Ureter (tissue), 1 donor: ENCODE measurements at places on chromosomes 12 and 14.

DNA sequence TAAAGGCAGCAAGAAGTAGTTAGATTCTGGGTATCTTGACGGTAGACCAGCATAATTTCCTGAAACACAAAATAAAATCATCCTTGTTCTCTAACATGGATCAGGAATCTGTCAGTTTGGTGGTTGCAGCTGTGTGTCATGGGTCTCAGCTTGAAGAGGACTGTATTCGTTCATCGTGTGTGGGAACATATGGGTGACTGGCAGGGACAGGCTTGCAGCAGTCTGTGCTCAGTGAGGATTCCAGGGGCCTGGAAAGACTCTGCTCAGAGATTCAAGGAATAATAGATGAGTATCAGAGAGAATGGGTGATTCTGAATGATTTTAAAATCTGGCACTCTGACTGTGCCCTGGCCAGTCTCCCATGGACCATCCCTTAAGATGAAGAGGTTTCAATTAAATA, 421.6 kb downstream of the APAF1 start:
- DNase-seq: no peak

DNA sequence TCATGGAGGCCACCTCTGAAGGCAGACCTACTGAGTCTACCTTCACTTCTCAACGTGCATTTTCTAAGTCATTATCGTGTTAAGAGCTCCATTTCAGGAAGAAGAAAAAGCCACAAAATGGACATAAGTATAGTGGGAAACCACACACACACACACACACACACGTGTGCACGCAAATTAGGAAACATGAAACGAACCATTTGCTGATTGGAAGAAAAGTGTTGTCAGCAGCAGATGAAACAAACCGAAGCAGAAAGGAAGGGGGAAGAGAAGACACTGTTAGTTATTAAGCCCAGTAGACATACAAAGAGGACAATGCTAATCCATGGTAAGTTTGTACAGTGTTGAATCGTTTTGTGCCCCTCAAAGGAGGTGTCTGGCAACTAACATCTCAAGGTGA, 9.9 kb upstream of the VPS33A start:
- no peak for DNase-seq

DNA sequence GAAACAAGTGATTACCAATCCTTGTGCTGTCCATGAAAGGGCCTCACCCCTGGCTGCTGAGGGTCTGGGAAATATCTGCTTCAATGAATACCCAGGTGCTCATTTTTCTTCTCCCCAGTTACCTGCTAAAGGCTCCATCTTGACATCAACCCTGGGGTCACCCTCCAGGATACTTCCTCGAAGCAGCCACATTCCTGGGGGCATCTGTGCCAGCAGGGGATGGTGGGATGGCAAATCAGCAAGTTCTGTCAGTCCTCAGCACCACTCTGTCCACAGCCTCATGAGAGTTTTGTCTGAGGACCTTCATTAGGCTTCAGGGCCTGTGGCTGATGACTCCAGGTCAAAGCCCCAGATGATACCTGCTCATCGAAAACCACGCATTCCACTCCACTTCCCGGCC, 124.8 kb downstream of the ZFP36L1 start:
- no peak for DNase-seq

GRCh38 chr12:34356233-34356987, 334.1 kb downstream of the ALG10 start:
- DNase-seq: no peak

- DNase-seq: no peak
Measured at GRCh38 chr14:61379639-61380184, 58.3 kb downstream of the PRKCH start.

DNA sequence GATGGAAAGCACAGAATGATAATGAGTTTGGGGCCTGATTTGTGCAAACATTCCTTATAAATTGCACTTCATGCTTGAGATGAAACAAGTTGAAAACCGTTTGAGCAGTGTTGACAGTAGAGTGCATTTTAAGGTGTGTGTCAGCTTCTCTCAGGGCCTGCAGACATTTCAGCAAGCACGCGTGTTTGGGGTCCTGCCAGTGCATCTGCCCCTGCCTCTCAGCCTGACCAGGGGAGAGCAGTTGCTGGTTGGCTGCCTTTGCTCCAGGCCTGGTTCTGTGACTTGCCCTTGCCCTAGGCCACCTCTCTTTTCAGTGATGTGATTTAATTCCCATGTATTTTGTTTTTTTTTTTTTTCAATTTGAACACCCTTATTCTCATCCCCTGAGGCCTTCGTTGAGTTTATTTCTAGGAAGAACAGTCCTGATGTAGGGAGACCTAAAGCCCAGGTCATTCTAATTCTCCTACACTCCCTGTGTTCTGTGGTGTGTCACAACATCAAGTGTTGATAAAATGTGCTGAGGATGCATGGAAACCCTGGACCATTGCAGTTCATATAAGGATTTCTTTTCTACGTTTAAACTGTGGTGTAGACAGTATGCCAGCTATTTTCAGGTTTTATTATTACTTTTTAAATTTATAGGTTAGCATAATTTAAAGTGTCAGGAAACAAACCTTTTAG, 40.1 kb upstream of the AMN start:
- no peak for DNase-seq

GRCh38 chr14:94278731-94279130, 14.3 kb downstream of the SERPINA10 start:
- no peak for DNase-seq

DNA sequence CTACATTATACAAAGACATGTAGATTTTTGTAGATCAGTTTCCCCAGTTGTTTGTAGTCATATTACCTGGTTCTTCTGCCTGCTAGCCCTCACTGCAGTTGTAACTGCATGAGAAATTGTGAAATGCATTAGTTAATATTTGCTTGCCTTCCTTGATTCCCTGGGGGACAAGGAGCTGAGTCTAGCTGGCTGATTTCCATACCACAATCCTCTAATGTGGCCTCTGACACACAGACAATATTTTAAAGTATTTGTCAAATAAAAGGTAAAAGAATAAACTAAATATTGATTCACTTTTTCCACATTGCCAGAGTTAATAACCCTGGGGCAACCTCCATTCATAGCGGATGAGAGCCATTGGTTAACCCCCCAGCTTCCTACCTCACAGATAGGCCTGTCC, 128.8 kb upstream of the TMEM132C start:
- DNase-seq: no peak

GRCh38 chr12:112674539-112674938, 117.0 kb upstream of the RPH3A start:
- no peak for DNase-seq

DNA sequence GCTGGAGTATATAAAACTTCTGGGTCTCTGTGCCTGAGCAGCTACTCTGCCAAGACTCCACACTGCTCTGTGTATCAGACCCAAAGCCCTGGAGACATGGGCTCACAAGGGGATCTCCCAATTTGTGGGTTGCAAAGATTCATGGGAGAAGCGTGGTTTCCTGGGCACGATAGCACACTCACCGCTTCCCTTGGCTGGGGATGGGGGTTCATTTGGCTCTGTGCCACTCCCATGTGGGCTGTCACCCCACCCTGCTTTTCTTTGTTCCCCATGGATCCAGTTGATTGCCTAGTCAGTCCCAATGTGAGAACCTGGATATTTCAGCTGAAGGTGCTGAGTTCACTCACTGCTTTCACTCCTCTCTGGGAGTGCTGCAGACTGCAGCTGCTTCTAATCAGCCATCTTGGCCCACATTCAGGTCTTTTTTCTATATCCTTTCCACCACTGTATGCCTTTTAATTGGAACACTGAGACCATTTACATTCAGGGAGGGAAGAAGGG, 40.0 kb upstream of the PCNX4 start:
- DNase-seq: no peak

DNA sequence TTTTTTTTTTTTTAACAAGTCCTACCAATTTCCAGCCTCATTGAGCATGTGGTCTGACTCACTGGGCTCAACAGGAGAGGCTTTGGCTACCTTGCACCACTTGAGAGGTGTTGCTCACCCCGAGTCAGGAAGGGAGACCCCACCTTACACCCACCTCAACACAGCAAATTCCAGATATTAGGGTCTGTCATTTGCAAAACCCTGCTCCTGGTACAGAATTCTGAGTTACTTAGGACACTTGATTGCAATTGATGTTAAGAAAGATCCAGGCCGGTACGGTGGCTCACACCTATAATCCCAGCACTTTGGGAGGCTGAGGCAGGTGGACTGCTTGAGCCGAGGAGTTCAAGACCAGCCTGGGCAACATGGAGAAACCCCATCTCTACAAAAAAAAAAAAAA, 14.1 kb downstream of the DGLUCY start:
- no peak for DNase-seq

DNA sequence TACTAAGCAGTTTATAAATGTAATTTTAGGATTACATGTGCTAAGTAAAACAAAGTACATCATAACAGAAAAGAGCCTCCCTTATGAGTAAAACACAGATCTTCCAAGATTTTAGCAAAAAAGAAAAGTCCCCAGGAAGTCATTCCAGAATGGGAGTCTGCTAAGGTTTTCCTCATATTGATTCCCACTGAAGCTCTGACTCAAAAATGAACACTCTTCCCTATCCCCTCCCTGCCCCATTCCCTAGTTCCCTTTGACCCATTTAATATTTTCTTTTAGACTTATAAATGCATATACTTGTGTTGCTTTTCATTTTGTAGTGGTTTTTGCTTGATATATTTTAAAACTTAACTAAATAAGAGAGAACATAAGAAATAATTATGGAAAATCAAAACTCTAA, 40.1 kb downstream of the PTGER2 start:
- DNase-seq: no peak

GRCh38 chr12:67968321-67968720, 20.9 kb upstream of the IFNG-AS1 start:
- no peak for DNase-seq

DNA sequence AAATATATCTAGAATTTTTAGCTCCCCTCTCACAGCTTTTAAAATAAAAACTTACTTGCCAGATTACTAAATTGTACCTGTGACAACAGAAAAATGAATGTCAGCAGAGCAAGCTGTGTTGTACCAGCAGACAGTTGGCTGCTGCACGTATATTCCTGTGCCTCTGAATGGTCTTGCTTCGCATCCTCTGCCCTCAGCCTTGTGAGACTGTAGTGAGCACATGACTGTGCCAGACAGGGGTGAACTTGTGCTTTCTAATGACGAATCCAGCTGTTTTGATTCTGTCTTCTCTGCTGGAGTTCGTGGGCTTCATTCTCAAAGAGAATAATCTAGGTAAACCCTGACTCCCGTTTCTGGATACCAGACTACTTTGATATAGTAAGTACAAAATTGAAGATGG, 58.3 kb upstream of the FRMD6 start:
- DNase-seq: no peak

DNA sequence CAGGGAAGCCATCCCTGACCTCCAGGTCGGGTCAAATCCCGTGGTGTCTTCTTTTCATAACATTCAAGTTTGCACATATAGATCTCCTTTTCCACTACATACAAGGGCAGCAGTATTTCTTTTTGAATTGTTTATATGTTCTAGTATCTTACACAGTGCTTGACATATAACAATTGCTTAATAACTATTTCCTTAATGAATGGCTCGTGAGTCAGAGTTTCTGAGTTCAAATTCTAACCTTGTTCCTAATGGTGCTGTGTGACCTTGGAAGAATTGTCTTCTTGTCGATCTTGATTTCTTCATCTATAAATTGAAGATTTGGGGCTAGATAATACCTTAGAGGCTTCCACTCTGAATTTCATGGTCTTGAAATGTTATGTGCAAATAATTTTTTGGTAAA, 57.2 kb upstream of the PELI2 start:
- DNase-seq: no peak

GRCh38 chr12:113370923-113371682, 12.7 kb downstream of the PLBD2 start:
- no peak for DNase-seq

DNA sequence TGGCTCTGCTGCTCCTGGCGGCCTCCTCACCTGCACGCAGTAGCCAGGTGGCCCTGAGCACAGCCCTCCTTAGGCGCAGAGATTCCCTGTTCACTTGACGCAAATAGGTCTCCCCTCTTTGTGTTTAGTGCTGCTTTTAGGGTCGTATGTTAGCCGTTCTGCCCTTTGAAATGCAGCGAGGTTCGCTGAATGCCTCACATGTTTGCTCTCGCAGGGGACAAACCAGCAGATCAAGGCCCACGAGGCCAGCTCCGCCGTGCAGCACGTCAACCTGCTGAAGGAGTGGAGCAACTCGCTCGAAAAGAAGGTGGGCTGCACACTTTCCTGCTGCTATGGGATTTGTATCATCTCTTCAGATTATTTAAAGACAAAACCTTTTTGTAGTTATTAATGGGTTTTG, 31.4 kb upstream of the AMN start:
- DNase-seq: no peak

DNA sequence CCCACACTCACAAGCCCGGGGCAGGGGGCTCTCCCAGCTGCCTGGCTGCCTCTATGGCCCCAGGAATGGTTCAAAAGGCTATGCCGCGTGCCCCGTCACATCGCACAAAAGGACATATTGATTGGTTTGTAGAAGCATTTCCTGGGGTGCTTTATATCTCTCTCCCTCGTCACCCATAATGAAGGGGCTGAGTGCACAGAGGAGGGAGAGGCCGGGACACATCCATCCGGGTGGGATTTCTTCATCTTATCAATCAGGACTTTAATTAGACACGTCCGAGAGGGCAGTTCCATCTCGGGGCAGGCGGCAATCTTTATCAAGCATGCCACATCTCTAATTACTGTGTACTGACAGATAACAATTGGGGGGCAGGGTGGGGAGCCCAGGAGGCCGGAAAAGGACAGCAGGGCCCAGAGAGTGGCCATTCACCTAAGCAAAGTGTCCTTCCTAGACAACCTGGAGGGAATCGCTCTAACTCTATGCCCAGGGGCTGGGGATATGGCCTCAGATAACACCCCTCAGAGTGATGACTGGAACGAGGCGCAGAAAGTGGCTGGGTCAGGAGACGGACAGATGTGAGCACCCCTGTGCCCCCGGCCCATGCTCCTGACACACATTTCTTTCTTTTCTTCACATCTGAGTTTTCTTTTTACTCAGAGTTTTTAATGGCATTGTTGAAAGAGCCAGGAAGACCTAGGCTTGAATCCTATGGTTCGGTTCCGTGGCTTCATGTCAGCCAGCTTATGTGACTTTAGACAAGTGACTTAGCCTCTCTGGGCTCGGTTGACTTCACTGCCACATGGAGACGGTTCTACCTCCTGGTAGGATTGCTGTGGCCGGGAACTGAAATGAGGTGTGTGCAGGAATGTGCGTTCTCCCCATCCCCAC, 36.0 kb upstream of the ESRRB start:
- no peak for DNase-seq

- peak; percentile 53 for DNase-seq
Measured at GRCh38 chr14:32077081-32078022, at the start of gene ARHGAP5. ARHGAP5 (plus strand) TSS chr14:32077304; CDS start chr14:32090670, 13,366 bp downstream.

DNA sequence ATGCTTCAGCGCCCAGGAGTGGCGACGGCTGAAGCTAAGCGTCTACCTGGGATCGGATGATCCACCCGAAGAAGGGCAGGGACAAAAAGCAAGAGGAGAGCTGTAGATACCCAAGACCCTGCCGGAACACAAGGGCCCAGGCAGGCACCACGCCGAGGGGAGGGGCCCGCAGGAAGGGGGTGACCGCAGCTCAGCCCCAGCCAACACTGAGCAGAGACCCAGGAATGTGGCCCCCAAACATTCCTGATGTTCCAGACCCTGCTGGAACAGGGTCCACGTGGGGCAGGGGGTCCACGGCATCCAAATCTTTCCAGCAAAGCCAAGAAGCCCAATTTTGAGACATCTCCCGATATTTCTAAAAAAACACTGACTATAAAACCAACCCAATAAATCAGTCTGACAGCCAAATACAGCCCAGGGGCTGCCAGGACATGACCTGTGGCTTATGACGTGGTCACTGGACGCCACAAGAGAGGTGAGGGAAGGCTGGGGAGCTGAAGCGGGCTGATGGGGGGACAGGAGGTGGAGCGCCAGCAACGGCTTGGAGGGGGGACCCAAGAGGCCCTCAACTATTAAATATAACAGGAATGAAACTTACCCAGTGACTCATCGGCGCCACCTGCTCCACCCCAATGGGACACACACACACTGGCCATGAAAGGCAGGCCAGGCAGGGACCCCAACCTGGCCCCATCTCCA, 58.9 kb downstream of the NCOR2 start:
- no peak for DNase-seq
